Right renal cortex interstitium (tissue), 3 donors: ENCODE measurements at places on chromosomes 6 and 20. TPM values are rescaled to one million over a fixed set of nuclear protein-coding genes. Genes with fewer than 3 reads are reported as not detected.

DNA sequence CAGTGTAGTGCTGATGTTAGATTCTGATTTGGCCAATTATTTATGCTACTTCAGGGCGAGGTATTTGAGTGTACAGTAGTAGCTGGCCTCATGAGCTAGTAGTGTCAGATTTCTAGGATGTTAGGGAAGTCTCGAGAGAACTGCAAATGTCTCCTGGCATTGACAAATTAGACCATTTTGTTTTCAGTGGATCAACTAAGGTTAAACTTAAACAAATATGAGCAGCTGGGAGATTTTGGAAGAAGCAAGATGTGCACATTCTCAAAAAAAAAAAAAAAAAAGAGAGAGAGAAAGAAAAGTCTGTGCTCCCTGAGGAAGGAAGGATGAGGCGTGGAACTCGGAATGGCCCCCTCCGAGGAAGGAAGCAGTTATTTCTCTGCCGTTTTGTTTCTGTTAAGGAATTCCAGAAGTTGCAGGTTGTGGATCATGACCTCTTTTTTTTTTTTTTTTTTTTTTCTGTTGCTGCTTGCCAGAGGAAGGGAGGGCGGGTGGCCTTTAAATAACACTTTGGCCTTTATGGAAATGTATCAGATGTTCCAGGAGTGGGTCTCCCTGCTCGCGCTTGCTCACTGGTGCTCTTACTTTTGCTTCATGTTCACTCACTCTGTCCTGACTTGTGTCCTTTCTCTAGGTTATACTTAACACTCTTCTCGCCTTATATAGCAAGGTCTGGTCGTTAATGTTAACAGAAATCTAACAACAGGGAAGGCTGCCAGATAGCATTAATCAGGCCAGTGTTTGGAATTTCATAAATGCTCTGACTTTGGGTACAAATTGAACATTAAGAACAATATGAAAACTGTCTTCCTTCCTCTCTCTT is 124.4 kb downstream of the TCP11 start:
- DNase-seq = peak; percentile 68

DNA sequence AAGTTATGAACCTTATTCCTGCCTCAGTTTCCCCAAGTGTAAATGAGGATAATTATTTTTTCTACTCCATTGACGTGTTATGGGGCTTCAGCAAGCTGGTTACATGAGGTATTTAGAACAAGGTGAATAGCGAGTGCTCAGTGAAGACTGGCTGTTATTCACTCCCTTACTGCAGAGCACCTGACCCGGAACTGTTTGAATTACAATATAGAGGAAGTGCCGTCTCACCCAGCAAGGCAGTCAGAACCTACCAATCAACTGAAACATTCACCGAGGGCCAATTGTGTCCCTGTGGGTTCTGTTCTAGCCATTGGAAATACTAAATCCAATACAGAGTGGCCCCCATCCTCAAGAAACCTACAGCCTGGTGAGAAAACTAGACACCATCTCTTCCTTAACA is 216.9 kb downstream of the UST start:
- no peak for DNase-seq

Gene ARMC12
- polyA plus RNA-seq = 0.86 TPM

Gene GHRH
- polyA plus RNA-seq = not detected

DNA sequence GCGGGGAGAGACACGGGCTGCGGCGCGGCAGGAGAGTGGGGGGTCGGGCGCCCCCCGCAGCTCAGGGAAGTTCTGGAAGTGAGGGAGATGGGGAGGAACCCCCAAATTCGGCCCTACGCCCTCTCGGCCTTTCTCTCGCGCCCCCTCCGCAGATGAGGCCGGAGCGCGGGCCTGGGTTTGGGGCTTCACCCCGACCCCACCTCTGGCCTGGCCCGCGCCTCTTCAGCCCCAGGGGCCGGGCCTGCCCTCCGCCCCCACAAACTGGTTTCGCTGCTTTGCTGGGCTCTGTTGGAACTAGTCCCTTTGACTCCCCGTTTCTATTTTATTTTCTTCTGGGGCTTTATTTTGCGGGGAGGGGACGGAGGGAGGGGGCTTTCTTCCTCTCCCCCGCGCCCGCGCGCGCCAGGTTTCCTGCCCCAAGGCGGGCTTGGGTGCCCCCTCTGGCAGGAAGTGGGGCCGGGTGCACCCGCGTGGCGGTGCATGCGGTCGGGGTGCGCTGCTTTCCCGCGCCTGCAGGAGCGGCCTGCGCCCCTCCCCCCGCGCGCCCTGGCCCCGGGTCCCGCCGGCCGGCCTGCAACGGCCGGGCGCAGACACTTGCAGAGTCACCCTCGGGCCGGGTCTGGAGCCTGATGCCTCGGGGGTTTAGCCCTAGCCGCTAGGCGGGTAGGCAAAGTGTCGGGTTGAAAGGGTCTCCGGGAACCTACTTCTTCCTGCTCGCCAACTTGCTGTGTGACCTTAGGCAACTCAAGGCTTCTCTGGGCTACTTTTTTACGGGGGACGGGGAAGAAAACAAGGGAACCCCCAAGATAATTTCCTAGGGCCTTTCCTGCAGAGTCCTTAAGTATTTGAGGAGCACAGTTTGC is 1.3 kb downstream of the HMGA1 start:
- no peak for DNase-seq
